ENCODE measurements at places on chromosomes 2 and 18.
A peak's percentile ranks its signal among the peaks of the same experiment; 100 is the strongest.

DNA sequence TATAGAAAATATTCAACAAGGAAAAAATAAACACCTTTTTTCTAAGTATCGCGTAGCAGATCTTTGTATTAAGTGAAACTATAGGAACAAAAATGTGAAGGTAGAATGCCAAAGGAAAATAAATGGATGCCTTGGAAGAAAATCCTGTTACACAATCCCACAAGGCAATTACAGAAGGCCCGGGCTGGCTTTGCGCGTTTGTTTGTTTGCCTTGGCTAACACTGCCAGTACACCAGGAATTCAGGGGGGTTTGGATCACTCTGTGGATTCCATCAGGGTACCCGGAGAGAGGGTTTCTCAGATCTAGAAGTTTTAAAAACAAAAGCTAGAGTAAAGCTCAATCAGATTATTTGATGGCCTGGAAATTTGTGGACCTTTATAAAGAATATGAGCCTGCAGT lies 478.3 kb downstream of the FBXO15 start:
- peak; percentile 55 for DNase-seq

GRCh38 chr2:142857256-142858164 lies 20.0 kb upstream of the KYNU start:
- peak; percentile 32 for DNase-seq

DNA sequence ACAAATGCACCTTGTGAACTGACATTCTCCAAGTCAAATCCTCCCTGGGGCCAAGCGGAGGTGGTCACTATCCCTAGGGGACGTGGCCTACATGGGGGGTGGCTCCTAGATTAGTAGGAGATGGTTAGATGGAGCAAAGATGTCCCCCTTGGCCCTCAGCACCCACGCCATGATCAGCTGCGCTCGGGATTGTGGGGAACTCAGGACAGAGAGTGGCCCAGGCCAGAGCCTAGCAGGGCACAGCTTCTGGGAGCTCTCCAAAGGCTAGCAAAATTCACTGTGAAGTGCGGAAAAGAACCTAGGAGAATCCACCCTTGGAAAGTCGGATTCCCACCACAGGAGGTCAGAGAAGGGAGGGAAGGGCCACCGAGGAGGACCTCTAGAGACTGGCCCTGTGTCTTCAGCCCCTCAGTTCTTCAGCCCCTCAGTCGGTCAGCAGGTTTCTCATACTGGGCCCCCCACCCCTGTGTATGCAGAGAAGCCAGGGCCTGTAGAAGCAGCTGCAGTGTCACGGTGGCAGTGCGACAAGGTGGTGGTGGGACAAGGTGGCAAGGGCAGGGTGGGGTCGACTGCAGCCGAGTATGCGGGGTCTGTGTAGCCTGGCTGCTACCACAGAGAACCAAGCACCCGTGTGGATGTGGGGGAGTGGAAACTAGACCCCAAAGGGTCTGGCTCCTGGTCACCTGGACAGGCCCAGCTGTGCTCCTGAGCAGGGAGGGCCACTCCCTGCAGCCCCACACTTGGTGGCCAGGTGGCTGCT lies 18.4 kb downstream of the GPR55 start:
- DNase-seq, result no peak

DNA sequence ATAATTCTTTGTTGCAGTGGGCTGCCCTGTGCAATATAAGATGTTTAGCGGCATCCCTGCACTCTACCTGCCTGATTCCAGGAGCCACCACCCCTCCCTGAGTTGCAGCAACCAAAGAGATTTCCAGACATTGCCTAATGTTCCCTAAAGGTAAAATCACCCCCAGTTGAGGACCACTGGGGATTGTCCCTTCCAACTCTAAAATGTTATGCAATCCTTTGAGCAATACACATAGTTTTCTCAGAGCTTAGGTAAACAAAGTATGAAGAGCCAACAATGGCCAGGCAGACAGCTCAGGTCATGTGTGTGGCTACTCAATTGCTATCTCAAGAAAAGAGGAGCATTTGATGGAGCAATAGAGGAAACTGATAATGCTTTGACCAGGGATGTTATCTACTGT lies 87.0 kb downstream of the XDH start:
- DNase-seq, result no peak

- peak; percentile 55 for DNase-seq
Measured at GRCh38 chr2:227890495-227891079, 19.2 kb downstream of the DAW1 start.

DNA sequence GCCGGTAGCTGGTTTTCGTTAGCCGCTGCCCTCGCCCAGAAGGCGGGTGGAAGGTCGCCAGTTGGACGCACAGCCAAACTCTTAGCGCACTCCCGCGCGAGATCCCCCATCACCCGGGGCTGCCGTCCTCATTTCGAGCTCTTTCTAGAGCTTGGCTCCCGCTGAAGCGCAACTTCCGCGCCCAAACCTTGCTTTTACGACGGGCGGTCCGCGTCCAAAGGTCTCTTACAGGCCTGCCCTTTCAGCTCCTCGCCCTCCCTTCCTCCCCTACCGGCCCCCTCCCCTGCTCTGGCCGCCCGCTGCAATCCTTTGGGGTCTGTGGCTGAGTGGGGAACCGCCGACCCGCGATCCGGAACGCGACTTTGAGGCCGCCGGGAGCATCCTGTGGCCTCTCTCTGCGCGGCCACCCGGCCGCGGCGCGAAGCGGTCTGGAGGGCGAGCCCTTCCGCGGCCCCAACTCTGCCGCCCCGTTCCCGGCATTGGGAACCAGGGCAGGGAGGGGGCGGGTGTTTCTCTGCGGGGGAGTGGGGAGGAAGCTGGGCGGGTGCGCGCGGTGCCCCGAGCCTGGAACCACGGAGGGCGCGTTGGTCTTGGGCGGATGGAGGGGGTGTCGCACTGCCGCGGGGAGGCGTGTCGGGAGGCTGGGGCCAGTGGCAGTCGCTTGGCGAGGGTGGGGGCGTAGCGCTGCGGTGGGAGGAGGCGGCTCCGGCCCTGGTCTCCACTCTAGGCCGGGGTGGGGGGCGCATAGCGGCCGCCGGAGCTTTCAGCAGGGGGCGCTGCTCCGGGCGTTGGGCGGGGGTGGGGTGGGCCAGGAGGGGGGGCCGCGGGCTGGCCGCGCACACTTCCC lies at the start of gene GDF7:
Gene GDF7, plus strand, starts transcription at position 841 of the 847 bp plus-strand sequence. CDS start 96 bp downstream, outside the sequence.
- DNase-seq, result peak; percentile 16

GRCh38 chr2:119662297-119662696 lies 16.7 kb upstream of the TMEM177 start:
- DNase-seq, result no peak

GRCh38 chr2:126467367-126468054 lies 188.4 kb upstream of the GYPC start:
- no peak for DNase-seq

DNA sequence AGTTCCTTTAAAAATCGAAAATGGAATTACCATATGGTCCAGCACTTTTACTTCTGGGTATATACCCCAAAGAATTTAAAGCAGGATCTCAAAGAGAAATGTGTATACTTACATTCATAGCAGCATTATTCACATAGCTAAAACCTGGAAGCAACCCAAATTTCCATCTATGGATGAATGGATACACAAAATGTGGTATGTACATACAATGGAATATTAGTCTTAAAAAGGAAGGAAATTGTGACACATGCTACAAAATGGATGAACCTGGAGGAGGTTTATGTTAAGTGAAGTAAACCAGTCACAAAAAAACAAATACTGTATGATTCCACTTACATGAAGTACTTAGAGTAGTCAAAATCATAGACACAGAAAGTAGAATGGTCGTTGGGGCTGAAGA lies 147.9 kb upstream of the LTBP1 start:
- no peak for DNase-seq

- no peak for DNase-seq
Measured at GRCh38 chr2:1367601-1368000, 45.7 kb upstream of the TPO start.

DNA sequence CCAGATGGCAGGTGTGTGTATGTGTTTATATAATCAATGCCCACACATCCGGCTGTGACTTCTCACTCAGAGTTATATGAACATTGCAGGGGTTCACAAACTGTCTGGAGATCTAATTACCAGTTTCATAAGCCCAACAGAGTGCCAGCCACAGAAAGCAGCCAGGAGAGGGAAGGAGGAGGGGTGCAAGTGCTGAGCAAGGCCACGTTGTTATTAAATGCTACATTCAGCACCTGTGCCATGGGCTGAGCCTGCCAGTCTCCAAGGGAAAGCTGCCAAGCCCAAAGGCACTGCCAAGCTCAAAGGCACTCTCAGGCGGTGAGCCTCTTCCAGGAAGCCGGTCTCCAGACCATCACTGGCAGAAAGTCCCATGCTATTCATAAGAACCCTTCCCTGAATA lies 17.4 kb downstream of the XDH start:
- peak; percentile 34 for DNase-seq

DNA sequence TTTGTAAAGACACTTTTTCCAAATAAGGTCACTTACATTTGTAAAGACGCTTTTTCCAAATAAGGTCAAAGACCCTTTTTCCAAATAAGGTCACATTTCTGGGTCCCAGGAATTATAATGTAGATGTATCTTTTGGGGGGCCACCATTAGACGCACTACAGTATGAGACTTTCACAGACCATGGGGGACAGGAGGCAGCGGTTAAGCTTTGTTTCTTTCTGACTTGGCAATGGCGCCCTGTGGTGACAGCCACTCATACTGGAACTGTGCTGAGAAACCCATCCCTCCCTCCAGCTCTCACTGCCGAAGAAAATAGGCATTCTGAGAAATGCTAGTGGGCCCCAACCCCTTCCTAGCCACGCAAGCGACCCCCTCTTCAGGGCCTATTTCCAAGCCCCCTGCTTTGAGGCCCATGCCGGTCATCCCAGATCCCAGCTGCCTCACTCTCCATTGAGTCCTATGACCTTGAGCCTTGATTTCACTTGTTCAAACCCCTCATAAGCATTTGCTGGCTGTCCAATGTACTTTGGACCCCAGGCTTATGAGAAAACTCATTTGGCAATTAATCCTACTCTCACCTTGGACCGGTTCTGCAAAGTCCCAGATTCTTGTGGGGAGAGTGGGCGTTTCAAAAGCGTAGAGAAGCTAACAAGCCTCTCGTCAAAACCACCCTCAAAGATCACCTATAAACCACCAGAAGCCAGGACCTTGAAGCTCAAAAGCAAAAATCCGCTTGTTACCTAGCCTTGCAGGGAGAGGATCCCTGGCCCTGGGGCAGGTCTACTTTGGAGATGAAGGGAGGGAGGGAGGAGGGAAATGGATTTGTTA lies 11.3 kb upstream of the SPATA3 start:
- no peak for DNase-seq

- DNase-seq, result no peak
Measured at GRCh38 chr18:23253630-23254029, 118.3 kb downstream of the CABLES1 start.

DNA sequence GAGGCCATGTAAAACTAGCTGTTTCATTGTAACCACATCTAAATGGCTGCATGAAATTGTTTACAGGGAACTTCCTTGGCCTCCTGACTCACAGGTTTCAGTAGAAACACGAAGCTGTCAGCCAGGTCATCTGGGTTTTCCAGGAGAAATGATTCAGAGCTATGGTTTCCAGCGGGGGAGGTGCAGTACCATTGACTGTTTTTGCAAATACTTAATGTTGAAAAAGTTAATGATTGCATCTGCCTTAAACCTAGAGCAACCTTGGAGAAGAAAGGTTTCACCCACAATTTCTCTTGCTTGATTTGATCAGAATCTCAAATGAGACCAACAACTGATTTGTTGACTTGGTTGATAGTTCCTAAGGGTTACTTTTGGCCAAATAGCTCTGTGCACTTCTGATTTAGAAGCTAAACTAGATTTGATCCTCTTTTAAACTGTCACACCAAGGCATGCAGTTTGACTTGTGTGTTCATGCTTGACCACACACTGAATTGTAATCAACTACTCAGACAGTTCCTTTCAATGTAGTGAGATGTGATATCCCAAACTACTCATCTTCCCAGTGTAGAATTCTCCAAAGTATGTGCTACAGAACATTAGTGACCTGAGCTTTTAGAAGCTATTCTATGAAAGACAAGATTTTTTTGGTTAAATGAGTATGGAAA lies 193.5 kb upstream of the CHST9 start:
- DNase-seq, result peak; percentile 93

DNA sequence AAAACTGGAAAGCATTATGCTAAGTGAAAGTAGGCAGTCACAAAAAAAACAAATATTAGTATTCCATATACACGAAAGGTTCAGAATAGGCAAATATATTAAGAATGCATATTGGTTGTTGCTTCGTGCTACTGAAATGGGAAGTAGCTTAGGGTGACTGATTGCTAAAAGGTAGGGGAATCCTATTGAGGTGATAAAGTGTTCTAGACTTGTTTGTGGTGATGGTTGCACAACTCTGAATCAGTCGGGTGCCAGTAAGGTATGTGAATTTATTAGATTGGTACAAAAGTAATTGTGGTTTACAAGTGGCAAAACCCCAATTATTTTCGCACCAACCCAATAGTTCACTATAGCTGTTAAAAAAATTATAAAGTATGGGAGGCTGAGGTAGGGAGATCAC lies 20.7 kb downstream of the USP34 start:
- DNase-seq, result no peak

DNA sequence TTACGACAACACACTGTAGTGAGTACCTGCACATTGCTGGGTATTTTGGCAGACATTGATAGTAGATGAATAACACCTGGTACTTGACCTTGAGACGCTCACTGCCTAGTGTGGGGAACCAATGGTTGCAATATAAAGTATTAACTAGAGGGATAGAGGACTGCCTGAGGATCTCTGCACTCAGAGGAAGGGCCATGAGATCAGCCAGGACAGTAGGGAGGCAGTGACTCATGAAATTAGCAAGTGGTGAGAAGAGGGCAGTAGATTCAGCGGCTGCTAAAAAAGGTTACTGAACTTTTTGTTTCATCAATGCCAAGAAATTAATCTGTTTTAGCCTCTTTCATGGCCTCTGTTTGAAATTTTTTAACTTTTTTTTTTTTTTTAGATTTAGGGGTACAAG lies 250.8 kb upstream of the TCF4 start:
- peak; percentile 83 for DNase-seq

GRCh38 chr18:74084184-74084855 lies 63.3 kb downstream of the FBXO15 start:
- peak; percentile 26 for DNase-seq

DNA sequence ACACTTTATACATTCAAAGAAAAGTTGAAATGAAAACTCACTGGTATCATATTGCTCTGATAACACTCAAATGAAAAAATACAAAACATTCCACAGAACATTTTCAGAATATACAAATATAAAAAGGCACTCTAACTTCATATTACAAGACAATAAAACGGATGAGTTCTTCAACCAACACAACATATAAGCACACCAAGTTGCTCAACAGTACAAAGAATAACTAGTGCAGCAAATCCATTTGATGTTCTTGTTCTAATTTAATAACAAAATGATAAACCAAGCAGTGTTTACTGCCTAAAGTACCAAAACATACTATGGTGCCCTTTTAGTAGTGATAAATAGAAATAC lies 60.8 kb upstream of the PGAP1 start:
- DNase-seq, result no peak

- DNase-seq, result no peak
Measured at GRCh38 chr2:197219636-197220035, 90.9 kb downstream of the ANKRD44 start.

- DNase-seq, result no peak
Measured at GRCh38 chr2:188170356-188170755, 121.3 kb upstream of the GULP1 start.

DNA sequence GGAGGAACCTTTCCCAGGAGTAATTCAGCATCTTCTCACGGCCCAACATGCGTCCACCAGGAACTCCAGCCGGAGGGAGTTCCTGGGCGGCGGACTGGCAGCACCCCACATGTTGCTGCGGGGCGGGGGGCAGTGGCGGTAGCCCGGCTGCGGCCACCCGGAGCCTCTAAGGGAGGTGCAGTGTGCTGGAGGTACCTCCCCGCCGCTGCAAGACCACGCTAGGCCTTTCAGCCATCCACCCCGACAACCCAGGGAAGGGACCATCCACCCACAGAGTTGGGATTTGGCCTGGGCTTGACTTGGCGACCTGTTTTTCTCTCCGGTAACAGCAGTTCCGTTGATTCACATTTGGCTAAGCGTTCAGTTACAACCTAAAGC lies 625 bp downstream of the LYPD6 start:
- no peak for DNase-seq
